ENCODE measurements at places on chromosomes 4 and X. TPM values are rescaled to one million over a fixed set of nuclear protein-coding genes. Genes with fewer than 3 reads are reported as not detected.

DNA sequence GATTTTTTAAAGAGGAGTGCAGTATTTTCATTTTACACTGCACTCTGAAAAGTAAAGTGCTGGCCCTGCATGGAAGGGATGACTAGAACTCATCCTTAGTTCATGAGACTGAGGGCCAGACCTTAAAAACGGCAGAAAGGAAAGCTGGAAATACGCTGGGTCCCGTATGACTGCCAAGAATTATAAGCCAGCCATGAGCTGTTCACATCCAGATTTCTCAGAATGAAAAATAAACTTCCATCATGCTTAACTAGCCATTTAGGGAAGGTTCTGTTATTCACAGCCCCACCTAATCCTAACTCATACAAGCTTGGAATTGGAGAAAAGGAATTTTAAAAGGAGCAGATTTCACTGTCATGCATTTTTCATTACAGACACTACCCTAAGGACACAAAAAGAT is 894.4 kb downstream of the FAT4 start:
- DNase-seq = peak; percentile 45

DNA sequence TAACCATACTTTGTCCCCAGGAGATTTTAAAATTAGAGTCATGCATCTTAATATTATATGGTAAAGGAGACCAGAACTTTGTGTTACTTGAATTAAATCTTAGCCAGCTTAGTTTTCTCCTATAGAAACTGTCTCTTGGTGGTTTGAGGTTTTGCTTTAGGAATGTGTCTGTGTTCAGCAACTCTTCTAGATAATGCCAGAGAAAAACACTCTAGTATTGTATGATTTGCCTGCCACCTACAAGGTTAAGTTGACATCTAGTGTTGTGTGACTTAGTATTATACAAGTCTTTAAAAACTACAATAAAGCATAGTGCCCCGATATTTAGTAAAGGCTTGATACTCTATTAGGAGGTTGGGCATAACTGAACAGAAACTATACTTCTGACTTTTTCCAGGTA is 2.1 kb downstream of the UGT8 start:
- DNase-seq = no peak

- DNase-seq = no peak
These were observed 581.6 kb upstream of the KLHL4 start for GRCh38 chrX:86935988-86936387.

The VCX3A gene
- not detected for total RNA-seq

DNA sequence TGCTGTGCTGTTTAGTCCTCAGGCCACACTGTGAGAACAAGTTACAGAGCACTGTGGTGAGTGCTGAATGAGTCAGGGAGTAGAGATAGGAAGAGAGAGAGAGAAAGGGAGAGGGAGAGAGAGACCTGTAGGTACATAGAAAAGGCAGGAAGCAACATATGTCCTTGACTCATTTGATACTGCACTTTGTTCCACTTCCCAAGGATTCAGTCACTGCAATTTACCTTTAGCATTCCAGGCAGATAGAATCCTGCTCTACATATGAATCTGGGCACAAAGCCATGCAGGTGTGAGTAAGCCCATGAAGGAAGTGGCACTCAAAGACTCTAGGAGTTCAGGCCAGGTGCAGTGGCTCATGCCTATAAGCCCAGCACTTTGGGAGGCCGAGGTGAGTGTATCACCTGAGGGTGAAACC is 1.0 kb upstream of the DAPP1 start:
- DNase-seq = peak; percentile 16

GRCh38 chr4:173516621-173517524 is 13.2 kb downstream of the HAND2 start:
- DNase-seq = peak; percentile 74

- no peak for DNase-seq
These were observed 438.1 kb downstream of the GBA3 start for GRCh38 chr4:23130845-23131244.

DNA sequence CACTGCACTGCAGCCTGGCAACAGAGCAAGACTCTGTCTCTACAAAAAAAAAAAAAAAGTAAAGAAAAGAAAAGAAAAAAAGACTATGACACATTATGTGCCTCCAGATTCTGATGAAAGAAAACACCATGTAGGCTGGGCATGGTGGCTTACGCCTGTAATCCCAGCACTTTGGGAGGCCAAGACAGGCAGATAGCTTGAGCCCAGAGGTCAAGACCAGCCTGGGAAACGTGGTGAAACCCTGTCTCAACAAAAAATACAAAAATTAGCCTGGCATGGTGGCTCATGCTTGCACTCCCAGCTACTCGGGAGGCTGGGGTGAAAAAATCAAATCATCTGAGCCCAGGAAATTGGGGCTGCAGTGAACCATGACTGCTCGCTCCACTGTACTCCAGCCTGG is 19.4 kb downstream of the THOC2 start:
- DNase-seq = no peak

DNA sequence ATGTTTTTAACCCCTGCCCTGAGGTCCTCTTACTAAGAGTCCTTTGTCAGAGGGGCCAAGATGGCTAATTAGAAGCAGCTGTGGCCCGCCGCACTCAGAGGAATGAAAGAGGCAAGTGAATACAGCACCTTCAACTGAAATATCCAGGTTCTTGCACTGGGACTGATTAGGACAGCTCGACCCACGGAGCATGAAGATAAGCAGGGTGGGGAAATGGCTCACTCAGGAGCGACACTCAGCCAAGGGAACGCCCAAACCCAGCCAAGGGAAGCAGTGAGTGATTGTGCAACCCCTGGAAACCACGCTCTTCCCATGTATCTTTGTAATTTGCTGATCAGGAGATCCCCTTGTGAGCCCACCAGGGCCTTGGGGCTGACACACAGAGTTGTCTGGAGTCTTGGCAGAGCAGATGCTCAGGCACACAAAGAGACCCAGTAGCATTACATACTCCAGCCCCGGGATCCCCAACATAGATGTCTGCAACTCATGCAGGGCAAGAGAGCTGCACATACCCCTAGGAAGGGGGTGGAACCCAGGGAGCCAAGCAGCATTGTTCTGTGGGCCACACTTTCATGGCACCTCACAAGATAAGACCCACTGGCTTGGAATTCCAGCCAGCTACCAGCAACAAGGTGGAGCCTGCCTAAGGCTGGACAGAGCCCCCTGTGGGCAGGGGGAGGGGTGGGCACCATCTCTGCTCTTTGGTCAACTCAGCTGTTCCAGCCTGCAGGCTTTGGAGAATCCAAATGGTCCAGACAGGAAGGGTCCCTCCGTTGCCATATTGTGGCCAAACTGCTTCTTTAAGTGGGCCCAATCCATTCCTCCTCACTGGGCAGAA is 23.3 kb downstream of the F8A3 start:
- peak; percentile 10 for DNase-seq

The FMR1NB gene
- not detected for total RNA-seq

The ENOX2 gene
- 13.2 TPM for total RNA-seq

The FRAS1 gene
- 1.9 TPM for total RNA-seq

DNA sequence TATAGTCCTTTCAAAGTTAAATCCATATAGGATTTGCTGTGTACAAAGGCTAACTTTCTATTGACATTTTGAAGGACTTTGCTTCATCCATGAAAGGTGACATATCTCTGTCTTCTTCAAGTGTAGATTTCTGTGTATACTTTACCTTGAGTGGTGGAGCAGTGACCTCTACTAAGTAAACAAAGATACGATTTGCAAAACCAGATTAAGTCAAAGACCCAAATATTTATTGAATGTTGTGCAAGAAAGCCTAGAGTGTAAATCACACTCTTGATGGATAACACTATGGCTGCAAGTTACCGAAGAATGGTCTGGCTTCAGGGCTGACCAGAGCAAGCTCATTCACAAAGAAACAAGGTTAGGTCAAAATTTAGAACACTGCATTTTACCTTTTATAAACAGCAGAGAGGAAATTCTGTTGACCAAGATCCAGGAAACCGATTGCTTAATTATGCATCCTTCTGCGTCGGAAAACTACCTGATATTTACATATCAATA is 5.4 kb upstream of the FGG start:
- DNase-seq = no peak

DNA sequence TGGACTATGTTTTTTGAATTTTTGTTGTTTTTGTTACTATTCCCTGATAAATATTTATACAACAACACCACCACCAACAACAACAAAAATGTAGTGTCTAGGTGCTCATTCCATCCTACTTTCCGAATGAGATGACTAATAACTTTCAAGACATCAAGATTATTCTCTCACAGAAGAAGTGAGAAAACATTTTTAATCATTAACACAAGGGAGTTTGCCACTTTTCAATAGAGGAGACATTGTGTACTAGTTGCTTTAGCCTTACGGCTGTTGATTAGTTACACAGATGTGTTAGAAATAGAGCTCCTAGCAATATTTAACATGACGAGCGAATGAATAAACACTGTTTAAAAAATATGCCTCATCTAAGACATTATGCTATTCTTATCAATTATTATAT is 898.8 kb downstream of the C4orf33 start:
- DNase-seq = no peak

The CHRDL1 gene
- total RNA-seq = 1.2 TPM

GRCh38 chr4:37896206-37896860 is 5.4 kb downstream of the TBC1D1 start:
- DNase-seq = no peak

DNA sequence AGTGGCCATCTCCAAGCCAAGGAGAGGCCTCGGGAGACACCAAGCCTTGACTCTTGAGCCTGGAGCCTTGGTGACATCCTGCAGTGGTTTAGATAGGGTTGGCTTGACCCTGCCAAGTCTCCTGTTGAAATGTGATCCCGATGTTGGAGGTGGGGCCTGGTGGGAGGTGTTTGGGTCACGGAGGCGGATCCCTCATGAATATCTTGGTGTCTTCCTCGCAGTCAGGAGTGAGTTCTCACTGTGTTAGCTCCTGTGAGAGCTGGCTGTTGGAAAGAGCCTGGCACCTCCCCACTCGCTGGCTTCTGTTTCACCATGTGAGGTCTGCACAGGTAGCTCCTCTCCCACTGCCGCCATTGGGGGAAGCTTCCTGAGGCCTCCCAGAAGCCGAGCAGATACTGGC is 38.8 kb downstream of the ADRA2C start:
- no peak for DNase-seq

GRCh38 chr4:99462875-99463464 is 27.8 kb upstream of the ADH7 start:
- peak; percentile 89 for DNase-seq

The PABPC4L gene
- total RNA-seq = 2.2 TPM

DNA sequence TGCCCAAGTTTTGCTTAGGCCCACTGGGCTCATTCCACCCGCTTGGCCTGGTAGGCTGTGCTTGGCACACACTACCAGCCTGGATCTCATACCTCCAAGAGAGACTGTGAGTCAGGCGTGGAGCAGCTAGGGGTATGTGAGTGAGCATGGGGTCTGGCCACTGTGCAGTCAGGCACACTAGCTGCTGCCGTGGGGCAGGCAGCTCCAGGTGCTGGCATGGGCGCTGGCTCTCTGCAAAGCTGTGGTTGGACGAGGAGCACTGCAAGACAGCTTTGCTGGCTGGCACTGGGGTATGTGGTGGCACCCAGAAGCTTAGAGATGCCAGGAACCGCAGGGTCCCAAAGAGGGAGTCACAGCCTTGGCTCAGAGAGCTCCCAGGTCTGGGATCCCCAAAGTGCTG is 377.8 kb downstream of the KCTD8 start:
- DNase-seq = no peak

GRCh38 chr4:89353514-89353913 is 45.9 kb upstream of the GPRIN3 start:
- DNase-seq = no peak

The MAGEA9B gene
- total RNA-seq = not detected

- DNase-seq = peak; percentile 45
These were observed 112.5 kb downstream of the ANAPC10 start for GRCh38 chr4:144985531-144985930.

GRCh38 chr4:25937801-25938200 is 23.8 kb downstream of the SMIM20 start:
- peak; percentile 90 for DNase-seq

DNA sequence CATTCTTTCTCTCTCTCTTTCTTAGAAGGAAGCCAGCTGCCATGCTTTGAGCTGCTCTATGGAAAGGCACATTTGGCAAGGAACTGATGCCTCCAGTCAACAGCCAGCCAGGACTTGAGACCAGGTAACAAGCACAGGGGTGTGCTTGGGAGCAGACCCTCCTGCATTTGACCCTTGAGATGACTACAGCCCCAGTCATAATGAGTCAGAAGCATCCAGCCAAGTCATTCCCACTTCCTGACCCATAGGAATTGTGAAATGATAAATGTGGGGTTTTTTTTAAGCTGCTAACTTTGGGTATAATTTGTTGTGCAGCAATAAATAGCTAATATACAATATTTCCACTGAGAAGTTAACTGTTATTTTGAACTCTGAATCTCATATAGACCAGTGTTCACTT is 446.9 kb downstream of the GRXCR1 start:
- DNase-seq = peak; percentile 80

- DNase-seq = peak; percentile 59
These were observed 73.1 kb downstream of the QRFPR start for GRCh38 chr4:121307445-121308327.

The SLC16A2 gene
- total RNA-seq = 28.5 TPM

The ATP5ME gene
- total RNA-seq = 74.3 TPM

GRCh38 chrX:135480076-135480475 is 40.4 kb upstream of the INTS6L start:
- DNase-seq = no peak

GRCh38 chrX:36908801-36909675 is 99.1 kb upstream of the FAM47C start:
- DNase-seq = peak; percentile 31

- no peak for DNase-seq
These were observed 268.9 kb downstream of the C4orf33 start for GRCh38 chr4:129364747-129365452.

DNA sequence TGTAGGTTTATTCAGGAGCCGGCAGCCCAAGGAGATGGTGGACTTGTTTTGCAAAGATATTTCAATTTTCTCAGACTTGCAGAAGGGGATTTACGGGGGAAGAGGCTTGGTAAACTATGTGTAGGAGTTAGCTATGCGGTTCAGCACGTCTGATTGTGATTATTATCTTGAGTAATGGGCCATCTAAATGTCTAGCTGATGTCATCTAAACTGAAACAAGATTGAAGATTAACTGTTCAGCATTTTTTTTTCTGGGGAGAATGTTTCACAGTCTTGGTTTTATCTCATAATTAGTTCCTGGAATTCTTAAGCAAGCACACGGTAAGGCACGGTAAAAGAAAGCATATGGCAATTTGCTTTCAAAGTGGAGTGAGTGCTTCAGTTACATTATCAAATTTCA is 207.3 kb upstream of the CXorf51B start:
- no peak for DNase-seq

DNA sequence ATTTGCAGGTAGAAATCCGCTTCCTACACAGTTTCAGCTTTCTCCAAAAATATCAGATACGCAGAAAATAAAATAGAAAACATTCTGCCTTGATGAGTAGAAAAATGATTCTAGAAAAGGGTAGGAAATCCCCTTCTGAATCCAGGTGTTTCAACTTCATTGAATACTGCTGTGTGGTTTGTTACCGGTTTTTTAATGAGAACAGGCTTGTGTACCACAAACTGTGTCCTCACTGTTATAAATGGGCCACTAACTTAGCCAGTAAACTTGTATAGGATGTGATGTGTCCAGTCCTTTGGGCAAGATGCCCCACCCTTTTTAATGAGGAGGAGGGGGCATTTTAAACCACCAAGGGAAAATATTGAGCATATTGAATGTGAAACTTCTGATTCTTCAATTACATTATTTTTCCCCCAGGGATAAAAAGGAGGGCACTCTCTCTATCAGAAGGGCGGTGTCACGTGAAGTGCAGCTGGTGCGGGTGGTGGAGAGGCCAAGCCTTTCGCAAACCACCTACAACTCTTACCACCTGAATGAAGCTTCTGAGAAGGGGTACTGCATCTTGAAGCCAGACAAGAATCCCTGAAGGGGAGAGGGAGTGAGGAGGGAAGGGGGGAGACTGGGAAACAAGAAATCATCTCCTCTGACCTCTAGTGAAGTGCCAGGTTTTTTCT is 4.5 kb downstream of the CXXC4 start:
- DNase-seq = no peak

All from fibroblast of the aortic adventitia (primary cell).